Ureter (tissue), 1 donor: ENCODE measurements at places on chromosomes 12 and 14. TPM values are rescaled to one million over a fixed set of nuclear protein-coding genes. Genes with fewer than 3 reads are reported as not detected.

The RNF212B gene
- not detected for total RNA-seq

The OR4N2 gene
- total RNA-seq: not detected

The DYNC1H1 gene
- 467 TPM for total RNA-seq

The RCOR1 gene
- 21.9 TPM for total RNA-seq

The KRT85 gene
- total RNA-seq: not detected

The NELL2 gene
- 8.1 TPM for total RNA-seq

- no peak for DNase-seq
Observed at GRCh38 chr12:10982244-10982643, 4.5 kb downstream of the TAS2R50 start.

GRCh38 chr14:77084985-77085384 is 13.1 kb upstream of the CIPC start:
- no peak for DNase-seq

GRCh38 chr12:12990700-12991468 is 9.2 kb downstream of the HEBP1 start:
- no peak for DNase-seq

DNA sequence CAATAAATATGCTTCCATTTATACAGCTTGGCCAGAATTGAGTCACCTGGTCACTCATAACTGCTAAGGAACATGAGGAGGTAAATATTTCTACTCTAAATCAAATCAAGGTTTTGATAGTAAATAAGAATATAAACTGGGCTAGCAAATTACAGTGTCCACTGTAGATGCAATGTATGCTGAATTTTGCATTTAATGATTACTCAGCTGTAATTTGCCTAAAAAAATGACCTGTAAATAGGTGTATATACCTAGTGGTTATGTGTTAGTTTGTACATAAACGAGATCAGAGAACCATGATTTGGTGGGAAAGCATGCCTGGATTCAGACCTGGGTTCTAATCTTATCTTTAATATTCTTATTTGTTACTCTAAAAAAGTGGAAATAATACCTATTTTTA is 76.6 kb upstream of the CNTN1 start:
- no peak for DNase-seq

- DNase-seq: no peak
Observed at GRCh38 chr12:109892748-109893147, 7.3 kb upstream of the TCHP start.

DNA sequence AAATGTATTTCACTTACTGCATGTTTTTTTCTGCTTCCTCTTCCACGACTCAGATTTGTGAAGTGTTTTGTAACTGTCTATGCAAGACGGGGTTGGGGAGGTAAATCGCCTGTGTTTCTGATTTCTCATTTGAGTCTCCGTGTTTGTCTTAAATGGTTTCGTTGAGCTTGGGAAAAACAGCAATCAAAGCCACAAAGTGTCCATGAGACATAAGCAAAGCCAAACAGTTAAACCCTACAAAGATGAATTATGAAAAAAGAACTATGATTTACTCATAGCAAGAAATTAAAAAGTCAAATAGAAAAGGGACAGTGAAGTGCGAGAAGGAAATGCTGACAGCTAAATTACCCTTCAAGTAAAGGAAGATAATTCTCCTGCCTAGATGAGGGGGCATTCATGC is 164.3 kb upstream of the TMPO start:
- DNase-seq: no peak

DNA sequence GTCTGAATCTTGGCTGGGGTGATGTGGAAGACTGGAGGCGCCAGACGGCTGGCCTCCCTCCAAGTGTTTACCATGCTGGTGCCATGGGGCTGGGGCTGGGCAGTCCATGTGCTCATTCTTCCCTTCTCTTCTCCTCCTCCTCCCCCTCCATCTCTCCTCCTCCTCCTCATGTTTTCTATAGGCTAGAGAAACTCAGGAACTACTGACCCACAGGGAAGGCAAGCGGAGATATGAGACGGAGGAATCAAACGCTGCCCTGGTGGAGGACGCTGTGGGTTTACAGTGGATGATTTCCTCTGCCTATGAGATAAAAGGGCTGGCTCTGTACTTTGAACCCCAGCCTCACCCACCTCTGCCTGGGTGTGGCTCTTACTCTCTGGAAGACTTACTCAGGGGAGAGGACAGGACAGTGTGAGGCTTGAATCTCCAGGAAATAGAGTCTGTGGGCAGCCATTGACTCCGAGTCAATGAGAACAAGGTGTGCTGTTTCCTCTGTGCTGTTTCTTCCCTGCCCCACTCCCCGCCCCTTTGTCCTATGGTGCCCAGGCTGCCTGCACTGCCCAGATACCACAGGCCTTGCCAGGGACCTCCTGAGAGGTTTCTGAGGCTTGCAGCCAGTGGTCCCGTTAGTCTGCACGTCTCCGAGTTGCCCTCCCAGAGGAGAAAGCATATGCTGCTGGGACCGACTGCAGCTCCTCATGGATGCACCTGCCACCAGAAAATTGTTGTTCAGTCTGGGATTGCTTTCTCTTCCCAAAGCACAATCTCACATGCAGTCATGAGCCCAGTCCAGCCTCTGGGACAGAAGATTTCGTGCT is 132.6 kb upstream of the ARHGAP5 start:
- no peak for DNase-seq

DNA sequence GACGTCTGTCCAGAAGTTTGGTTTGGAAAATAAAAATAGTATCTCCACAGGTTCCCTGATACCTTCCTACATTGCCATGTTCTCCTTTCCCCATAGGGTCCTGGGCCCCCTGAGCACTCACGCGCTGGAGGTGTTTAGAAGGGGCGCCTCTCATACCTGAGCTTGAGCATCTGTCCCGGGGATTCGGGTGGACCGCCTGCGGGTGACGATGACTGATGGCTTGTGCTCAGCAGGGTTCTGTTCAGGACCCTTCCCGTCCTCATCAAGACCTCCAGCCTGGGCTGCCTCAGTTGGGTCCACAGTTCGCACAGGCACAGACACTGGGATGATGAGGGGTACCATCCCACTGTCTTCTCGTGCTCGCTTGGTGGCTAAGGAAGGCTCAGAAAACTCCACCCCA is 22.7 kb upstream of the PNMA1 start:
- DNase-seq: no peak

DNA sequence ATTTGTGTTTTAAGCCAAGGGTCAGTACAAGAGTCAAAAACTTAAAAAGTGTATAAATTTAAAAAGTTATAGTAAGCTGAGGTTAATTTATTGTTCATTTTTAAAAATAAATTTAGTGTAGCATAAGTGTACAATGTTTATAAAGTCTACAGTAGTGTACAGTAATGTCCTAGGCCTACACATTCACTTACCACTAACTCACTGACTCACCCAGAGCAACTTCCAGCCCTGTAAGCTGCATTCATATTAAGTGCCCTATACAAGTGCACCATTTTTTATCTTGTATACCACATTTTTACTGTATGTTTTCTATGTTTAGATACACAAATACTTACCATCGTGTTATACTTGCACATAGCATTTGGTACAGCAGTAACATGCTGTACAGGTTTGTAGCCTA is 37.7 kb downstream of the GPR137C start:
- DNase-seq: no peak

- DNase-seq: no peak
Observed at GRCh38 chr14:31038521-31039166, 12.5 kb upstream of the STRN3 start.

- DNase-seq: peak; percentile 26
Observed at GRCh38 chr14:101478096-101478495, 83.2 kb upstream of the DIO3 start.

- no peak for DNase-seq
Observed at GRCh38 chr14:65472189-65472588, 59.7 kb downstream of the FUT8 start.

- DNase-seq: no peak
Observed at GRCh38 chr14:61426048-61426447, 104.7 kb downstream of the PRKCH start.

GRCh38 chr12:1593174-1594005 is 991 bp downstream of the FBXL14 start:
- DNase-seq: peak; percentile 59

GRCh38 chr14:102248121-102248520 is 56.8 kb downstream of the MOK start:
- no peak for DNase-seq

DNA sequence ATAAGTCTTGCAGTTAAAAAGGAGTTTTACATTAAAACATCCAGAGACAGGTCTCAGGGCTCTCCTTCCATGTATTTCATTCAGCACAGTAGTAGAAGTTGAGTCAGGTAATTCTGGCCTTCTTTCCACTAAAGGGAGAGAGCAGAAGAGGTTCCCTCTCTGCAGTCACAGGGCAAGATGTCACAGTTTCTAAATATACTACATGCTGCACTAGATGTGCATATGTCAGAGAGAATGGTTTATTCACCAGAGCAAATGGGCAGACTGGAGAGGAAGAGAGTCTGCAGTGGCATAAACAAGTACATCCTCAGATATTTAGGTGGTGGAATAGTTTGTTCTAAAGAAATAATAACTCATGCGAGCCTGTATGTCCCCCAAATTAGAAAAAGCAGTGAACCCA is 132.0 kb downstream of the KICS2 start:
- DNase-seq: no peak

- DNase-seq: no peak
Observed at GRCh38 chr12:50690925-50691324, 73.0 kb upstream of the ATF1 start.

DNA sequence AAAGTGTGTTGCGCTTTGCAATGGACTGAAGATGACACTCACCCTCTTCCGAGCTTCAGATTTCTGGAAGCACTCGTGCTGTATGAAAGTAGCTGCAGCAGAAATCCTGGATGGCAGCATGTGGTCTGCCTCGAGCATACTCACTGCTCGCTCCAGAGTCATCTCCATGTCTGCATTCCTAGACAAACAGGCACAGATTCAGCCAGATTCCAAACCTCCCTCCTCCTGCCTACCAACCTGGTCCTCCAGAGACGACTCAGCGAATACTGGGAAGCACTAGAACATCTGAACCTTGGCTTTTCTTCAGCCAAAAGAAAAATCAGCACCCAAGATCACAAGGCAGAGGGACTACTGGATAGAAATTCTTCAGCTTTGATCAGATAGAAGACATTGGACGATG is 27.7 kb downstream of the PKP2 start:
- DNase-seq: no peak

DNA sequence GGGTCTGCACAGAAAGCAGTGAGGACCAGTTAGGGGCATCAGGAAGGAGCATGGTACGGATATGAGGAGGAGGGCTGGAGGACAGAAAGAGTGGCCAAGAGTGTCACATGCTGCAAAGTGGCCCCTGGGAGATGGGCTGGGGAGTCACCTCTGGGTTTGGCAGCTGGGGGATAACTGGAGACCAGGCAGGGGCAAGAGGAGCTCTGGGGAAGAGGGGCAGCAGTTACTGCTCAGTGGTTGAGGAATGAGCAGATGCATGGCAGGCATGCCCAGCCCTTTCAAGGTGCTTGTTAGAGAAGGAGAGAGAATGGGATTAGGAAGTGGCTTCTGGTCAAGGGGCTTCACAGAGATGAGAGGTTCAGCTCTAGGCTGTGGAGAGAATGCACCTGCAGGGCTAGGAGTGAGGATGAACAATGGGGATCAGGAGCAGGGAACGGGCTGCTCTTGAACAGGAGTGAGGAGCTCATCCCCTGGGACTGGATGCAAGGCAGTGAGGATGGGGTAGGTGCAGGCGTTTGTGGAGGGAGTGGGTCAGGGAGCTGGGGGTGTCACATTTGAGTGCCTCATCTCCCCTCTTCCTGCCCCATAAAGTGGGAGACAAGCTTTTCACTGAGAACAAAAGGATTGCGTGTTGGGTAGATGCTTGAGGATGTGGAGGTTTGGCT is 127.5 kb downstream of the PAPOLA start:
- DNase-seq: no peak

DNA sequence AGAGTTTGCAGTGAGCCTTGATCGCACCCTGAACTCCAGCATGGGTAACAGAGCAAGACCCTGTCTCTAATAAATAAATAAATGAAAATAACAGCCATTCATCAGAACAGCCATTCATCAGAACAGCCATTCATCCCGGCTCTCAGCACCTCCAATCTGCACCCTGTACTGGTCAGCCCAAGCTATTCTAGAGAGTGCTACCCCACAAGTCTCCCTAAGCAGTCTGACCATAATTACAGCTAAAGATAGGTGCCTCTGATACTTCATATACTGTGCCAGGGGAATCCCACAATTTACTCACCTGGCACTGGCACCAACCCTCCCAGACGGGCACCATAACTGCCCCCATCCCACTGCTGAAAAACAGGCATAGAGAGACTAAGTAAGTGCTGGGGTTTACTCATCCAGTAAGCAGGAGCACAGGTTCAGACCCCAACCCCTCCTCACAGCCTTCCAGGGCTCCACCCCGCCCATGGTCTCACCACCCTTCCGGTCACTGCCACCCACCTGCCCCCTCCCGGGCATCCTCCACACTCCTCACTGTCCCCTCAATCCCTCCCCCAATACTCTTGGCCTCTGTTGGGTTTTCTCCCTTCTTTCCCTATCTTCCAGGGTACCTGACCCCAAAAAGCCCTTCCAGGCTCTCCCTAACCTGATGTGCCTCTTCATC is 15.2 kb upstream of the EIF5 start:
- DNase-seq: no peak

DNA sequence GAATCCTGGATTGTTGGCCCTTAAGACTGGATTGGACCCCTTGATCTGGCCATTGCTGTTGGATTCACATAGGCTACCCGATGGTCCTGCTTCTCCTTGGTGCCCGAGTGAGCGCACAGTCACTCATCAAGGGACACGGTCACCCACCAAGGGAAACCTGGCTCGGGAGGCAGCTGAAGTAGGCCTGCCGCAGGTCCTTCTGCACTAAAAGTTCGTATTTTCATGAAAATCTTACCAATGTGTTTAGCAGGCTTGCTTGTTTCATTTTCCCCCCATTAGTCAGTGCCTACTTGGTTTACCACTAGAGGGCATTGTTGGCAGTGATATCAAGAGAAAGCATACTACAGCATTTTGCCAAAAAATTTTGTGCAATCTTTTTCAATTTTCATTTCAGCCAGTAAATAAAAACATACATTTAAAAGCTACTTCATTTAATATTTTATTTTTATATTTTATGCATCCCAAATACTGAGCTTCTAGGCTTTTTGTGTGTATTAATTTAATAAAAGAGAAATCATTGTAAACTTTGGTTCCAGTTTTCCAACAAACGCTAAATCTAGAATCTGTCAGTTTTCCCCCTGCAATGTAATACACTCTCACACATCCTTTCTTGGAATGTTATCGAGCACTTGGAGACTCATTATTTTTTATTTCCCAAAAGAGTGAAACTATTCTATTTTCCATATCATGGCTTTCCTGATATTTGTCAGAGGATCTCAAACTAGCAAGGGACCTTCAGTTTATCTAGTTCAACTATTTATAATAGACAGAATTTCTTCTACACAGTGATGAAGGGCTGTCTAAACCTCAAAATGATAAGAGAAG is 116.7 kb downstream of the LMNTD1 start:
- DNase-seq: no peak

GRCh38 chr12:13000616-13000924 is 505 bp upstream of the HEBP1 start:
- DNase-seq: no peak

GRCh38 chr12:121610239-121611149 is 15.8 kb upstream of the ORAI1 start:
- DNase-seq: no peak

GRCh38 chr12:124517260-124518050 is 50.0 kb downstream of the NCOR2 start:
- peak; percentile 85 for DNase-seq

- DNase-seq: no peak
Observed at GRCh38 chr12:111589601-111590000, 9.5 kb downstream of the ATXN2 start.

- DNase-seq: no peak
Observed at GRCh38 chr14:72433511-72433910, 460.4 kb downstream of the DPF3 start.
